ENCODE measurements at places on chromosomes 1 and 21.

GRCh38 chr1:8439015-8439702 is 121.2 kb downstream of the SLC45A1 start:
- no peak overlapping the region for H3K4me3 ChIP-seq
- no peak for DNase-seq
- peaks cover 8% of the 10 kb centered on the region for H3K36me3 ChIP-seq
- H3K4me1 ChIP-seq, result no peaks in the 10 kb centered on the region

DNA sequence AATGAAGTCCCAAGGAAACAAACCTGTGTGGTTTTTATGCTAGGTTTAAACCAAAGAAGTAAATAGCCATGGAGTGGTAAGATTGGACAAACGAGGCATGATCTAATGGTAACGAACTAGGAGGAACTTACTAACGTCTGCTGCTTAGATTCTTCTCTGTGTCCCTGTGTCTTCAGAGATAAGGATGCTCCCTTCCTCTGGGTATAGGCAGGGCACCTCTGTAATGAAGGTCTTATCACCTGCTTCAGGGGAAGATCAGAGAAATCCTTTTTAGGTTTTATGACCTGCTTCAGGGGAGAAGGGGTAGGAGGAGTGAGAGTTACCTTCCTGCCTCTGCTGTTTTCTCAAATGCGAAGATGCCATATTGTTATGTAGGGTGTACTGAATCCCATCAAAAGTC is 214.9 kb upstream of the L1TD1 start:
- H3K4me1 ChIP-seq, result no peaks in the 10 kb centered on the region
- no peak overlapping the region for H3K4me3 ChIP-seq
- no peaks in the 10 kb centered on the region for H3K36me3 ChIP-seq
- H3K27ac ChIP-seq, result no peak overlapping the region
- DNase-seq, result no peak

- H3K36me3 ChIP-seq, result peaks cover 23% of the 10 kb centered on the region
- peak; percentile 76 for DNase-seq
- peaks cover 62% of the 10 kb centered on the region for H3K4me1 ChIP-seq
- no peaks in the 10 kb centered on the region for H3K27me3 ChIP-seq
- peak overlapping the region; percentile 51 for H3K27ac ChIP-seq
- peak overlapping the region; percentile 15 for H3K4me3 ChIP-seq
These were observed 48.1 kb downstream of the CDC14A start for GRCh38 chr1:100400404-100400803.

DNA sequence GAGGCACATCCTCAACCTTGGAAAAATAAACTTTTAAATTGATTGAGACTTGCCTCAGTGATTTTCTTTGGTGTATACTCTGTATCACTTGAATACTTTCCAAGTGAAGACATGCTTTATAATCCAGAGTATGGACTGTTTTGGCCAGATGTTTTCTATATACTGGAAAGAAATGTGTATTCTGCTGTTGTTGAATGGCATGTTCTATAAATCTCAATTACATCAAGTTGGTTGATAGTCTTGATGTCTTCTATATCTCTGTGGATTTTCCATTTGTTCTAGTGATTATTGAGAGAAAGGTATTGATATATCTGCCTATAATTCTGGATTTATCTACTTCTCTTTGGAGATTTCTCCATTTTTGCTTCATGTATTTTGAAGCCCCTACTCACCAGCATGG is 37.5 kb downstream of the EBNA1BP2 start:
- no peak overlapping the region for H3K4me3 ChIP-seq
- no peaks in the 10 kb centered on the region for H3K4me1 ChIP-seq

- no peak for DNase-seq
- H3K4me3 ChIP-seq, result no peak overlapping the region
- H3K27me3 ChIP-seq, result no peaks in the 10 kb centered on the region
- H3K27ac ChIP-seq, result no peak overlapping the region
- peaks cover 19% of the 10 kb centered on the region for H3K4me1 ChIP-seq
- no peaks in the 10 kb centered on the region for H3K36me3 ChIP-seq
These were observed 58.9 kb downstream of the TGFBR3 start for GRCh38 chr1:91827087-91827458.

DNA sequence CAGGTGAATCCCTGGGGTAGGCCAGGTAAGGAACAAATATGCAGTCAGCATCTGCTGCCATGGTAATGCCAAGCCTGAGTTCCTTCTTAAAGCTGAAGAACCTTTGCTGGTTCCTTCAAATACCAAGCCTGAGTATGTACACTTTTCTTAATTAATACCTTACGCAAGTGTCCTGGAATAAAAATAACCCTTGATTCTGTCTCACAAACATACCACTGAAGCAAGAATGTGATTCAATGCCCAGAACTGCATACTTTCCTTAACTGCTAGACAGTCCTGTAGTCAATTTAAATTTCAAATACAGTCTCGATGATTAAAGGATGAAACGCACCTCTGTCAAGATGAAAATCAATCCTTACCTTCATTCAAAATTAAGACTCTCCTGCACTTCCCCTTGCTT is 634.0 kb upstream of the CHRM3 start:
- H3K27ac ChIP-seq, result no peak overlapping the region
- no peak overlapping the region for H3K4me3 ChIP-seq
- H3K36me3 ChIP-seq, result no peaks in the 10 kb centered on the region
- no peaks in the 10 kb centered on the region for H3K27me3 ChIP-seq
- no peaks in the 10 kb centered on the region for H3K4me1 ChIP-seq

DNA sequence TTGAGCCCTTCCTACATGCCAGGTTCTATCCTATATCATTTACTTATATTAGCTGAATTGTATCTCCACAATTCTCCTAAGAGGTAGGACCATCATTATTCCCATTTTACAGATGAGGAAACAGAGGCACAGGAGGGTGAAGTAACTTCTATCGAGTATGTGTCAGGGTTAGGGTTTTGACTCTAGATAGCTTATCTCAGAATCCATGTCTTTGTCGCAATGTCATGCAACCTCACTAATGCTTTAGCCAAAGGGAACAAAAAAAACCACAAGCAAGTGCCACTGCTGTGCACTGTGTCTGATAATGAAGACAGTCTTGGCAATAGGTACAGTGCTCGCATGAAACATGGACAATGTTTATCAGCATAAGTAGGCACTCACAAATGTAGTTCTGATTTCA is 95.4 kb upstream of the CLDN14 start:
- no peaks in the 10 kb centered on the region for H3K36me3 ChIP-seq
- H3K4me1 ChIP-seq, result no peaks in the 10 kb centered on the region
- H3K4me3 ChIP-seq, result no peak overlapping the region
- no peak for DNase-seq
- no peak overlapping the region for H3K27ac ChIP-seq

- H3K4me1 ChIP-seq, result no peaks in the 10 kb centered on the region
- no peak overlapping the region for H3K4me3 ChIP-seq
- no peak overlapping the region for H3K27ac ChIP-seq
- H3K27me3 ChIP-seq, result no peaks in the 10 kb centered on the region
These were observed 131.9 kb upstream of the C1orf105 start for GRCh38 chr1:172288581-172288980.

GRCh38 chr21:38134084-38134873 is 122.5 kb upstream of the KCNJ15 start:
- H3K4me1 ChIP-seq, result no peaks in the 10 kb centered on the region
- no peak overlapping the region for H3K4me3 ChIP-seq
- no peak overlapping the region for H3K27ac ChIP-seq
- H3K36me3 ChIP-seq, result no peaks in the 10 kb centered on the region
- H3K27me3 ChIP-seq, result no peaks in the 10 kb centered on the region

- H3K4me1 ChIP-seq, result no peaks in the 10 kb centered on the region
- no peak overlapping the region for H3K27ac ChIP-seq
- no peaks in the 10 kb centered on the region for H3K36me3 ChIP-seq
- DNase-seq, result no peak
- H3K4me3 ChIP-seq, result no peak overlapping the region
These were observed 12.4 kb upstream of the PRDM16 start for GRCh38 chr1:3056641-3057040.

GRCh38 chr1:100543640-100544039 is 5.7 kb downstream of the GPR88 start:
- no peak overlapping the region for H3K27ac ChIP-seq
- peaks cover 10% of the 10 kb centered on the region for H3K4me1 ChIP-seq
- H3K27me3 ChIP-seq, result peaks cover 12% of the 10 kb centered on the region
- H3K36me3 ChIP-seq, result no peaks in the 10 kb centered on the region
- no peak overlapping the region for H3K4me3 ChIP-seq

DNA sequence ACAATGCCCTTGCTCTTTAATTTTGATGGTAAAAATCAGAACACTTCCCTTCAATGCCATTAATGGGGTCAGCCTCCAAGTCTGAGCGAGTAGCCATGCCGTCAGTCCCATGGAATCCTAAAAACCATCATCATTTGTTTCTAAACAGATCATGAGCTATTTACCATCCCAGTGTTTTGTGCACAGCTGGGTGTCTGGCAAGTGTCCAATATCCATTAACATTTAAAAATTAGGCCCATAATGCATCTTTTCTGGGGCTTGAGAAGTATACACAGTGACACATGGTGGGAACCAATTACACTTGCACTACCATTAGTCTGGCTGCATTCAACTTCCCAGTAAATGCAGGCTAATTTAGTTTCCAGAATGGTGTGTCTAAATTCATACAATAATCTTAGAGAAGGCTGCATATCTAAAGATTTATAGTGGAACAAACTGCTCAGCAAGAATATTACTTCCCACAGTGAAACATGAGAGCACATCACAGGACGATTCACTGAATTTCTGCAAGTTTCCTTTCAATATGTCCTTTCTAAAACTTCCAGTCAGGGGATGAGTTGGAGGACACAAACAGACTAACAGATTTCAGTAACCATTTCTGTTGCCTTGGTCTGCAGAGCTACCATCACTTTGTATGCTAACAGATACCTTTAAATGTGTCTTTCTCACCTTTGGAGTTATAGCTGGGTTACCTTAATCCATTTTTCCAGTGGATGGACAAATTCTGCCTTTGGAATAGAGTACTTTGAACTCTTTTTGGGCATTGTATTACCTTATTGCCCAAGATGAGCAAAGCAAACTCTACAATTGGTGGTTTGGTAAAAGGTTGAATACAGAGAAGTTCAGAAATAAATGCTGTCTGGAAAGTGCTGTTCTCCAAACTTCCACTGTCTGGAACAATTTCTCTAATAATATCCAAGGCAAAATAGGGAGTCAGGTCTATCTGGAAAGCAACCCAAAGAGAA is 258.0 kb downstream of the PTBP2 start:
- no peak overlapping the region for H3K4me3 ChIP-seq
- H3K36me3 ChIP-seq, result no peaks in the 10 kb centered on the region
- no peaks in the 10 kb centered on the region for H3K4me1 ChIP-seq

DNA sequence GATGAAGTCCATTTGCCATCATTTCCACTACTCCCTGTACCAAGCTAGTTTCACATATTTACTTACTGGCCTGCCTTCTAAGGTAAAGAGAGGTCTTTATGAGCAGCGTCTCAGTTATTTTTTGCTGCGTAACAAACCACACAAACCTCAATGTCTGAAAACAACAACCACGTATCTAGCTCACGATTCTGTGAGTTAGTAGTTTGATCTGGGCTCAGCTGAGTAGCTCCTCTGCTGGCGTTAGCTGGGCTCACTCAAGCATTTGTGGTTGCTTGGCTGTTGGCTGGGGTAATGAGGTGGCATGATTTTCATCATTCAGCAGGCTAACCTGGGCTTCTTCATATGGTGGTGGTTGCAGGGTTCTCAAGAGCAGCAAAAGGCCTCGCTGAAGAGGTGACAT is 225.4 kb downstream of the FOXD2 start:
- H3K27ac ChIP-seq, result no peak overlapping the region
- peaks cover 8% of the 10 kb centered on the region for H3K27me3 ChIP-seq
- no peaks in the 10 kb centered on the region for H3K36me3 ChIP-seq

DNA sequence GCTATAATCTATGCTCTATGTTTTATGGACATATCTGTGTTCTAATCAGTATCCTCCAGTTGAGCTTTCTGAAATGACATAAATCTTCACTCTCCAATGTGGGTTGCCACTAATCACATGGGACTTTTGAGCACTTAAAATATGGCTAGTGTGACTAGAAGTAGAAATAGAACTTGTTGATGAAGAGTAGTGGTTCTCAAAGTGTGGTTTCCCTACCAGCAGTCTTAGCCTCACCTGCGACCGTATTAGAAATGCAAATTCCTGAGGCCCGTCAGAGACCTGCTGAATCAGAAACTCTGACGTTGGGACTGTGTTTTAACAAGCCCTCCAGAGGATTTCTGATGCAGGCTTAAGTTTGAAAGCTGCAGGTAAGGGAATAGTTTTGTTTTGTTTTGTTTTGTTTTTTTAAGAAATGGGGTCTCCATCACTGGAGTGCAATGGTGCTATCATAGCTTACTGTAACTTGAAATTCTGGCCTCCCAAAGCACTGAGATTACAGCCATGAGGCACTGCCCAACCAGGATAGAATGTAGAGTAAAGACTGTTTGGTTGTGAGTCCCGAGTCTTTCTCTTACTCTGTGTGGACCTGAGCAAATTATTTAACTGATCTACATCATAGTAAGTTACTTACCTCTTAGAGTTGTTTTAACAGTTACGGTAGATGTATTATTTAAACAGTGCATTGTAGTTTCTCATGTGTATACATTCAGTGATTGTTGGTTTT is 21.7 kb downstream of the GLRX2 start:
- DNase-seq, result no peak
- no peaks in the 10 kb centered on the region for H3K27me3 ChIP-seq
- peaks cover 75% of the 10 kb centered on the region for H3K36me3 ChIP-seq
- H3K4me1 ChIP-seq, result no peaks in the 10 kb centered on the region
- no peak overlapping the region for H3K4me3 ChIP-seq
- H3K27ac ChIP-seq, result no peak overlapping the region

GRCh38 chr1:201270616-201271390 is 12.5 kb upstream of the PKP1 start:
- H3K36me3 ChIP-seq, result no peaks in the 10 kb centered on the region
- no peak for DNase-seq
- peaks cover 5% of the 10 kb centered on the region for H3K27me3 ChIP-seq
- no peak overlapping the region for H3K27ac ChIP-seq
- H3K4me1 ChIP-seq, result no peaks in the 10 kb centered on the region
- H3K4me3 ChIP-seq, result no peak overlapping the region

- peaks cover 9% of the 10 kb centered on the region for H3K4me1 ChIP-seq
- H3K36me3 ChIP-seq, result no peaks in the 10 kb centered on the region
These were observed 52.4 kb upstream of the TMEM51 start for GRCh38 chr1:15100880-15101760.

GRCh38 chr21:45990741-45991605 is 9.4 kb downstream of the COL6A1 start:
- no peak overlapping the region for H3K27ac ChIP-seq
- no peak for DNase-seq
- no peaks in the 10 kb centered on the region for H3K27me3 ChIP-seq
- no peak overlapping the region for H3K4me3 ChIP-seq
- no peaks in the 10 kb centered on the region for H3K36me3 ChIP-seq

- H3K27me3 ChIP-seq, result no peaks in the 10 kb centered on the region
- no peak for DNase-seq
- no peaks in the 10 kb centered on the region for H3K36me3 ChIP-seq
These were observed 31.3 kb upstream of the TRABD2B start for GRCh38 chr1:48028218-48029069.

GRCh38 chr1:17305576-17306095 is 2.4 kb upstream of the PADI4 start:
- no peak for DNase-seq
- no peaks in the 10 kb centered on the region for H3K36me3 ChIP-seq
- peaks cover 19% of the 10 kb centered on the region for H3K27me3 ChIP-seq
- no peak overlapping the region for H3K27ac ChIP-seq
- H3K4me3 ChIP-seq, result no peak overlapping the region
- no peaks in the 10 kb centered on the region for H3K4me1 ChIP-seq

All from CD4-positive, alpha-beta T cell (primary cell).